Activated CD8-positive, alpha-beta memory T cell treated with anti-CD3 and anti-CD28 coated beads for 48 hours (primary cell): ENCODE measurements at places on chromosomes 12 and 14.

DNA sequence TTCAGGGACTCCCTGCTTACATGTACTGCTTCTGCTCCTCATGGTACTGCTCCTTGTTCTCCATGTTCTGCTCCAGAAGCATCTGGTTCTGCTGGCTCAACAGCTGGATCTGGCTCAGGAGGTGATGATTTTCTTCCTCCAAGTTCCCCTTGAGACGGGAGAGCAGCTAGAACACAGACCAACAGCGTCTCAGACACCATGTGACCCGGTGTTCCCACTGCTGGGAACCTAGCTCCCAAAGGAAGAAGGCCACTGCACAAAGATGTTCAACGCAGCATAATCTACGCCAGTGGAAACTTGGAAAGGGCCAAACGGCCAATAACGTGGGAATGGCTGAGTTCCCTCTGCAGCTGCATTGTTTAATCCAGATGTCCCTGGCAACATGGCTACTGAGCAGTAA lies 49.6 kb upstream of the GPR68 start:
- no peak for DNase-seq

- no peak for DNase-seq
Measured at GRCh38 chr12:25482625-25483024, 70.5 kb downstream of the LMNTD1 start.

GRCh38 chr14:91350813-91351511 lies 66.7 kb downstream of the CCDC88C start:
- no peak for DNase-seq

GRCh38 chr14:20384886-20385285 lies 28.4 kb downstream of the TEP1 start:
- no peak for DNase-seq

GRCh38 chr14:81400852-81401251 lies 728 bp upstream of the STON2 start:
- no peak for DNase-seq

- DNase-seq, result no peak
Measured at GRCh38 chr12:122381021-122381420, 41.4 kb downstream of the CLIP1 start.

GRCh38 chr12:75756111-75756510 lies 244.7 kb upstream of the KRR1 start:
- DNase-seq, result no peak

GRCh38 chr14:97376310-97376709 lies 579.1 kb downstream of the VRK1 start:
- no peak for DNase-seq

- no peak for DNase-seq
Measured at GRCh38 chr12:132606466-132606865, 3.9 kb downstream of the LRCOL1 start.

GRCh38 chr12:67208281-67209067 lies 60.7 kb upstream of the CAND1 start:
- no peak for DNase-seq

GRCh38 chr14:64968167-64968566 lies 4.0 kb downstream of the RAB15 start:
- DNase-seq, result no peak

DNA sequence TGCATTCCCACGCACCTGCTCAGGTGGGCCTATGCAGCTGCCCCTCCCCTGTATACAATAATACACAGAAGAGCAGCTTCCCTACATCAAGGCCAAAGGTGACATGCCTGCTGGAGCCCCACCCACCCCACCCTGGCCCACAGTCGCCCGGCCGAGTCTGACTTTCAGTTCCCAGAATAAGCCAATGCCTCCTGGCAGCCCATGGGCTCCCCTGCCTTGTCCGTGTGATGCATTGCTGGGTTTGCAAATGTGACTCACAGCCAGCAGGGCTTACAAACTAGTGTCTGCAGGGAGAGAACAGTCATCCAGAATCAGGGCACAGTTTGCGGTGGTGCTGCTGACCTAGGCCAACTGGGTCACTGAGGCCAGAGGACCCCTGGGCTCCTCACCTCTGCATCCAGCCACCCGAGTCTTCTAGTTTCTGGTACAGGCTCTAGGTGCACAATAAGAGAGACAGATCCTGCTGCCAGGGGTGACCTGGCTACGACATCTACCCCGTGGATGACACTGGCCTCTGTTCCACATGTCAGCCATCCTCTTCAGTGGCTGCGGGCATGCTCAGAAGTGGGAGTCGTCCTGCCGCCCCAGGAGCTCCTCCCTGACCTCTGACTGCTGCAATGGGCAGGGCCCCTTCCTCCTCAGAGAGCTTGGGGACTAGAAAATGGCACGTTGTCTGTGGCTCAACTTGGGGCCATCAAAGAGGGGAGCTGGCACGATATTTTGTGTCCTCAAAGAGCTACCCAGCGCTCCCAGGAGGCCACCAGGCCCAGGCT lies 84.5 kb downstream of the CHGA start:
- DNase-seq, result no peak

GRCh38 chr12:19577281-19577530 lies 137.9 kb downstream of the AEBP2 start:
- no peak for DNase-seq

GRCh38 chr12:113587720-113588119 lies 116.0 kb upstream of the LHX5 start:
- no peak for DNase-seq

- no peak for DNase-seq
Measured at GRCh38 chr14:98514016-98514415, 758.0 kb downstream of the BCL11B start.

GRCh38 chr12:65656891-65657351 lies 167.4 kb upstream of the HMGA2 start:
- DNase-seq, result no peak

DNA sequence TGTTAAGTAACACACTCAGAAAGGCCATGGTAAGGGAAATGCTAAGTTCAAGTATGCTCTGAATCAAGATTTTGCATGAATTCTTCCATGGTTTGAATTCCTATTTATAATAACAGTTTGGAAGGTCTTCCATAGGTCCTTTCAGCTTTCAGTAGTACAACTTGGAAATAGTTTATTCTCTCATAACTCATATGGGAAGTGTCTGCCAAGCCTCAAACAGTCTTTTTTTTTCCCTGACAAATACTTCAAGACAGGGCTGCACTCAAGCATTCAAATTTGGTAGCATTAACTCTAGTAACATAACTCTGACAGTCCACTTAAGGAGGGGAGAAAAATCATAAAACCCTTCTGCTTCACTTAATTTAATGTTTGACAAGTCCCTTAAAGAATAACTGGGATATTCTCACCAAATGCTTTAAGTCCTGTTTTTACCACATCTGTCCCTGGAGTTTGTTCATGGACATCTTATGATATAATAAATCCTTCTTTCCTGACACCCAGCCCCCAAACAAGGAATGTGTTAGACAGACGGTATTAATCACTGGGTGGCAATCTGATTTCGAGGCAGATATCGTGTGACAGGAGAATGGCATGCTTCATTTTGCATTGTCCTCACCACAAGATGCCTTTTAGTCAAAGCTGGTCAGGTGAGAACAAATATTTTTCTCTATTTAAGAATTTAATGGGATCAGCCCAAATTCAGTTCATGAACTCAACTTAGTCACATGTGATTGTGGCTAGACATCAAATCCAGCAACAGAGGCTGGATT lies 165.7 kb downstream of the BMP4 start:
- no peak for DNase-seq

DNA sequence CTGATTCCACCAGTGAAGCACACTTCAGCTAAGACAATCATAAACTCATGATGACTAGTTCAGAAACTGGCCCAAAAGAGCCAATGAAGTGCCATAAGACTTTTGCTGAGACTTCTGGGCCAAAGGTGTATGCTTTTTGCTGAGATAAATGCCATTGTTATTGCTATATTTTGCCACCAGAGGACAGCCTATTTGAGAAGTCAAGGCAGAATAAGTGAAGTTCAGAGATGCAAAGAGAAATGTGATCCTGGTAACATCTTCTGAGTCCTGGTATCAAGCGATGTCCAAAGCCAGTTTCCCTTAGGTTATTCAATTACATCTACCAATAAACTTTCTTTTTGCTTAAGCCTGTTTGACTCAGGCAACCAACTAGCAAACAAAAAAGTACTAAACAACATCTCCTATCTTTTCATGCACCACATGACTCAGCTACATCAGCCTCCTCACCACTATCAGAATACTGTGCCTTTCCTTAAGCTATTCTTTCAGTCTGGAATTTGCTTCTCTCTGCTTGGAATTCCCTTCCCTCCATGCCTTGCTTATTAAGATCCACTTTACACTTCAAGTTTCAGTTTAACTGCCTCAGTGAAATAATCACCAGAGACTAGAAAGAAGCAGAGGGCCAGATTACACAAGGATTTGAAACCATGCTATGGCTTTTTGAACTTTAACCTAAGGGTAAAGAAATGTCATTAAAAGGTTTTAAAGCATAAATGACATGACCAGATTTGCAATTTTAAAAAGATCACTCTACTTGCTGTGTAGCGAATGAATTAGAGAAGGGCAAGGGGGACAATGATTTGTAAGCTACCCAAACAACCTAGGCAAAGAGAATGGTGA lies 14.0 kb downstream of the CRY1 start:
- DNase-seq, result no peak

- no peak for DNase-seq
Measured at GRCh38 chr12:128652136-128652751, 171.5 kb downstream of the SLC15A4 start.

GRCh38 chr14:30221546-30221945 lies 293.9 kb upstream of the PRKD1 start:
- no peak for DNase-seq

DNA sequence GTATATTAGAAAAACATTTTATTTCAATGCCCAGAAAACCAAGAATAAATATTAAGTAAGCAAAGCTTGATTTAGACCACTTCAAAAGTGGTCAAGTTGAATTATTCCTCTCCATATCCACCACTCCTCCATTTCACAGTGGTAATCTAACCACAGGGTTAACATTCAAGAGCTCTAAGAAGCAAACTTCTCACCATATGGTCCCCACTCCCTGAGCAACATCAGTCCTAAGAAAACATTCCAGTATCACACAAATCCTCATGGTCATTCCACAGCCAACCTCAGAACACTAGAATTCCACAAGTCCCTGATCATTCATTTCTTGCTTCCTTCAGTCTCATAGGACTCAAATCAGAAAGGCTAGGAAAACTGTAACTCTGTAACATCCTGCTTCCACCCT lies 47.9 kb downstream of the ST8SIA1 start:
- DNase-seq, result no peak

- DNase-seq, result no peak
Measured at GRCh38 chr12:46675736-46676135, 150.1 kb downstream of the SLC38A4 start.

DNA sequence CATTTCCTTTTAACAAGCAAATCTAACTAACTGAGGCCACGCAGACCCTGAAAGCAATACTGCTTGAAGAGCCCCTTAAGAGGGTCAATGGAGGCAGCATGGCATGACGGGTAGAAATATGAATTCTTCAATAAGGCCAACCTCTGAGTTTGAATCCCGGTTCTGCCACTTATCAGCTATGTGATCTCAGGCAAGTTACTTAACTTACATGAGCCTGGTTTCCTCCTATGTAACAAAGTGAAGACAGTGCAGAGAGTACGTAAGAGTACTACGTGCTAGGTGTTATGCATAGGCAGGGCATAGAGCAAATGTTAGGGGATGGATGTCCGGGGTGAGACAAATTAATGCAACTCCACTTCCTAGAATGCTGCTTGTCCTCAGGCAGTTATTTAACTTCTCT lies 4.7 kb downstream of the HOMEZ start:
- DNase-seq, result no peak

DNA sequence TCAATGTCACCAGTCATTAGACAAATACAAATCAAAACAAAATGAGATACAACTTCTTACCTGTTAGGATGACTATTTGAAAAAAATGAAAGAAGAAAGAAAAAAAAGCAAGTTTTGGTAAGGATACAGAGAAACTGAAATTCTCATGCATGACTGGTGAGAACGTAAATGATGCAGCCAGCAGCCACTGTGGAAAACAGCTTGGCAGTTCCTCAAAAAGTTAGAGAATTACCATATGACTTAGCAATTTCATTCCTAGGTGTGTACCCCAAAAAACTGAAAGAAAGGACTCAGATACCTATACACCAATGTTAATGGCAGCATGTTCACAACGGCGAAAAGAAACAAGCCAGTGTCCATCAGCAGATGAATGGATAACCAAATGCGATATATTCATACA lies 26.6 kb downstream of the NINJ2 start:
- no peak for DNase-seq
